ENCODE measurements at places on chromosomes 11 and 22. TPM values are rescaled to one million over a fixed set of nuclear protein-coding genes. Genes with fewer than 3 reads are reported as not detected.

The IL18 gene
- 0.35 TPM for total RNA-seq

The BRSK2 gene
- 0.93 TPM for total RNA-seq

The SMCO4 gene
- 12.6 TPM for total RNA-seq

The BTBD18 gene
- not detected for total RNA-seq

The GGT1 gene
- 8.2 TPM for total RNA-seq

GRCh38 chr22:17434856-17435255 lies 65.6 kb downstream of the CECR2 start:
- DNase-seq: no peak

DNA sequence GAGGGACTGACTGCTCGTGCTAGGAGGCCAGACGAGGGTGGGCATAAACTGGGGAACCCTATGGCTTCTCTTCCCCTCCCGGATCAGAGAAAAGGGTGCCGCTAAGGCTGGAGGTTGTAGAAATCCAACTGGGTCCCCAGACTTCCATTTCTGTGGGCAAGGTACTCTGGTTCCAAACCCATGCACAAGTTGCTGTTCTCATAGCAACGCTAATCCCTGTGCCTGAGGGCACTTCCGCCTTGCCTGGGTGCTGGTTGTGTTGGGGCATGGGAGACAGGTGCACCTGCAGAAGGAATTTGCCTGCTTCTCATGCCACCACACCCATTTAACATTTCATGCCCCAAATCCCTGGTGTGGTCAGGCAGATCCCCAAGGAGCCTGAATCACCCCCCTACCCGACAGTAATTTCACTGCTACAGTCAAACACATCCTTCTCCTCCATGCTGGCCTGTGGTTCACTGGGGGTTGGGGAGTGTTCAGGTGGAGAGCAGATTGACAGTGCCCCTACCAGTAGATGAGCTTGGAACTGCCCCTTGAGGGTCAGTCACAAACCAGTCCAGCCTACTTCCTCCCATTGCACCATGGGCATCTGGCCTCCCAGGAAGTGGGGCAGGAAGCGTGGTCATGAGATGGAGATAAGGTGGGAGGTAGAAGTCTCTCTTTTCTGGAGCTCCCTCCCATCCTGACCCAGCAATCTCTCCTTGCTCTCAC lies 1.2 kb downstream of the C2CD2L start:
- no peak for DNase-seq

DNA sequence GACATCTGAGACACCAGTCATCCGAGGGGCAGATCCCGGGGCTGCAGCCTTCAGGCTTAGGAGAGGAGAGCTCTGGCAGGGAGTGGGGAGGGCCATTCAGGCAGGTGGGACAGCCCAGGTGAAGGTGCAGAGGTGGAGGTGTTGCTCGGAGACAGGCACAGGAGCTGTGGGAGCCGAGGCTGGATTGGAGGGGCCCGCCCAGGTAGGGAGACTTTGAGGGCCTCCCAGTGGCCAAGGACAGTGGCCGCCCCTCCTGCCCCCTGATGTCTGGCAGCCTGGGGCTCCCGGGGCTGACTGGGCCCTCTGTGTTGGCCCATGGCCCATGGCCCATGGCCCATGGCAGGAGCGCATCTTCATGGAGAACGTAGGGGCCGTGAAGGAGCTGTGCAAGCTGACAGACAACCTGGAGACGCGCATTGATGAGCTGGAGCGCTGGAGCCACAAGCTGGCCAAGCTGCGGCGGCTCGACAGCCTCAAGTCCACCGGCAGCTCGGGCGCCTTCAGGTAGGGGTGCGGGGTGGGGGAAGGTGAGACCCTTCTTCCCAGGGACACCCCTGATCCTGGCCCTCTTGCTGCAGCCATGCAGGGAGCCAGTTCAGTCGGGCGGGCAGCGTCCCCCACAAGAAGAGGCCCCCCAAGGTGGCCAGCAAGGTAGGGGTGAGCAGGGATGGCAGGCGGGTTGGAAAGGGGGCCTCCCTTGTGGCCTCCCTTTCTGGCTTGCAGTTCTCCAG lies 13.3 kb downstream of the TMEM258 start:
- DNase-seq: no peak

GRCh38 chr11:67576735-67577475 lies 6.7 kb upstream of the GSTP1 start:
- no peak for DNase-seq

- no peak for DNase-seq
Measured at GRCh38 chr11:43404406-43404805, 45.7 kb downstream of the TTC17 start.

DNA sequence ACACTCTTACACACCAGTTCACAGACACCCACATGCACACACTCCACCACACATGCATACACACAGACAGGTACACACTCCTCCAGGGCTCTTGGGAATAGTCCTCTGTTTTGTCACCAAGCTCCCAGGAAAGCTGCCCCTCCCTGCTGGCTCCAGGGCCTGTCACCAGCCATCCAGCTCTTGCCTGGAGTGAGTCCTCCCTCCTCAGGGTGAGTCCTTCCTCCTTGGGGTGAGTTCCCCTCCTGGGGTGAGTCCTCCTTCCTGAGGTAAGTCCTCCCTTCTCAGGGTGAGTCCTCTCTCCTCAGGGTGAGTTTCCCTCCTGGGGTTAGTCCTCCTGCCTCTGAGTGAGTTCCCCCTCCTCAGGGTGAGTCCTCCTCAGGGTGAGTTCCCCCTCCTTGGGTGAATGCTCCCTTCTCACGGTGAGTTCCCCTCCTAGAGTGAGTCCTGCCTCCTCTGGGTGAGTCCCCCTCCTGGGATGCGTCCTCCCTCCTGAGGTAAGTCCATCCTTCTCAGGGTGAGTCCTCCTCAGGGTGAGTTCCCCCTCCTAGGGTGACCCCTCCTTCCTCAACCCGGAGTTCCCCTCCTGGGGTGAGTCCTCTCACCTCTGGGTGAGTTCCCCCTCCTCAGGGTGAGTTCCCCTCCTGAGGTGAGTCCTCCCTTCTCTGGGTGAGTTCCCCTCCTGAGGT lies 100.6 kb upstream of the FGF3 start:
- DNase-seq: no peak

DNA sequence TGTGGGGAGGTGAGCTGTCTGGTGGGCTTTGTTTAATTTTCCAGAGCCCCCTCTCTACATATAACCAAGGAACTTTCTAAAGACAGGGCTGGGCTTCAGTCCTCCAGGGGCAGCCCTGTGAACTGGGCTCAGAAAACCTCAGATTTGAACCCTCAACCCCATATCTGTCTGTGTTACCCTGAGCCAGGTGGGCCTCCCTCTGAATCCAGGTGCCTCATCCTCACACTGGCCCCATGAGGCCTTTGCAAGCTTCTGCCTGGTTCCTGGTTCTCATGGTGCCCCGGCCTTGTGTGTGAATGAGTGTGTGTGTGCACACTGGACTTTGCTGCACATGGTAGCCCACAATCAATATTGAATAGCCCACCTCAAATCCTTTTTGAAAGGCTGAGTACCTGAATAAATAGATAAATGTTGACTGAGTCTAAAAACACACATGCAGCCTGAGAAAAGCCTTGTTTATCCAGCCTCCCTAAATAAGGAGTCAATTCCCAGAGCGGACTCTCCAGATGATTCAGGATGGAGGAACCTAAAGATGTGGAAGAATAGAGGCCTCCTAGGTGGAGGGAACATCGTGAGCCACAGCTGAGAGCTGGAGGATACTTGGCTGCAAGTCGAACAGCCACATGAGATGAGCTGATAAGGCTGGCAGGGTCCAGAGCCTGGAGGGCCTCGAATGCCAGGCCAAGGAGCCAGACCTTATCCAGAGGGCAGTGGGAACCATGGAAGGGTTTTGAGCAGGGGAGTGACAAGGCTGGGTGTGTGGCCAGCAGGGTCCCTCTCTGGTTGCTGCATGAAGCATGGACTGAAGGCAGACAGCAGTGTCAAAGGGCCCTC lies 28.1 kb upstream of the P2RY2 start:
- no peak for DNase-seq

GRCh38 chr11:76455331-76455730 lies 10.5 kb downstream of the EMSY start:
- DNase-seq: no peak

DNA sequence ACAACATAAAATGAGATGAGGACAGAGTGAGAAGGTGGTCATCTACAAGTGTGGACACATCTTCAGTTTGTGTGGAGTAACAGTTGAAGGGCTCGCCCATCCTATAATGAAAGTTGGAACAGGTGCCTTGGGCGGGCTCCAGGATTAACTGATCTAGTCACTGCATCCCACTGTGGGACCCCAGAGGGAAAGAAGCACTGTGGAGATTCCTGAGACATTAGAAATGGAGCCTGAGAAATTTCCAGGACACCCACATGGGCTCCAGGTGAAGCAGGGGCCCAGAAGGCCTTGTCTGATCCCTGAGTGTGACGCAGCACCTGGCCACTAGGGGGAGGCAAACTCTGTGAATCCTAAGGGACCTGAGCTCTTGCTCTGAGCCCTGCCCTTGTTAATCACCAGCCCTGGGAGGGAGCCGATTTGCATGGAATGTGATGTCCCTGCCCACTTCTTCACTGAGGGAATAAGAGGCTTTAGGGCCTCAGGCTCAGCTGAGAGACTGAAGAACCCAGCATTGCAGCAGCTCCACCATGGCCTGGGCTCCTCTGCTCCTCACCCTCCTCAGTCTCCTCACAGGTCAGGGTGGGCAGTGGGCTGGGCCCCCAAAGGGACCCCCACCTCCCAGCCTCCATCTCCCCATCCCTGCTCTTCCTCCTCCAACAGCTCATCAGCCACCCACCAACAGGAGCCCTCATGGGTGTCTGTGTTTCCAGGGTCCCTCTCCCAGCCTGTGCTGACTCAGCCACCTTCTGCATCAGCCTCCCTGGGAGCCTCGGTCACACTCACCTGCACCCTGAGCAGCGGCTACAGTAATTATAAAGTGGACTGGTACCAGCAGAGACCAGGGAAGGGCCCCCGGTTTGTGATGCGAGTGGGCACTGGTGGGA lies 98.4 kb downstream of the VPREB1 start:
- DNase-seq: no peak

GRCh38 chr11:105244160-105244825 lies 104.7 kb upstream of the CARD18 start:
- DNase-seq: peak; percentile 94

DNA sequence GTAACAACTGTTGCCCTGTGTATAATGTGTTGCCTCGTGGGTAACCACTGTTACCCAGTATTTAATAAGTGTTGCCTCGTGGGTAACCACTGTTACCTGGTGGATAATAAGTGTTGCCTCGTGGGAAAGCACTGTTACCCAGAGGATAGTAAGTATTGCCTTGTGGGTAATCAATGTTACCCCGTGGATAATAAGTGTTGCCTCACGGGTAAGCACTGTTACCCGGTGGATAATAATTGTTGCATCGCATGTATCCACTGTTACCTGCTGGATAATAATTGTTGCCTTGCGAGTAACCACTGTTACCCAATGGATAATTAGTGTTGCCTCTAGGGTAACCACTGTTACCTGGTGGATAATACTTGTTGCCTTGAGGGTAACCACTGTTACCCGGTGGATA lies 17.1 kb upstream of the NXPE4 start:
- no peak for DNase-seq

DNA sequence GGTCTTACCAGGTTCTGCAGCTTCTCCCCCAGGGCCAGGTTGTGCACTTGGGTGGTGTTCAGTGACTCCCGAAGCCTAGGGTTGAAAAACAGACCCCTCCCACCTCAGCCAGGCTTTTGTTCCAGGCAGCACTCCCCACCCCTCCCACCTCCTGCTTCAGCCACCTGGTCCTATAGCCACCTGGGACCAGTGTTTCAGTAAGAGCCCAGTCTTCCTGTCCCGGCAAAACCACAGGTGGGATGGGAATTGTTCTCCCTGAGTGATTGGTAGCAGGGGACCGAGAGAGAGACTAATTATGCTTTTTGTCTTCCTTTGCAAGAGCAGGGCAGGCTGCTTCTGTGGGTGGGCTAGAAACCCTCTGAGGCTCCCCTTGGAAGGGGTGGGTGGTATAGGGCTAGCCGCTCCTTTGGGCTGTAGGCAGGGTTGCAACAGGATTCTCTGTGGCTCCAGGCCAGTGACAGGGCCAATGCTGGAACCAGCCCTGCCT lies 8.5 kb upstream of the NAALADL1 start:
- no peak for DNase-seq

- no peak for DNase-seq
Measured at GRCh38 chr11:60942970-60943565, 8.9 kb downstream of the SLC15A3 start.

DNA sequence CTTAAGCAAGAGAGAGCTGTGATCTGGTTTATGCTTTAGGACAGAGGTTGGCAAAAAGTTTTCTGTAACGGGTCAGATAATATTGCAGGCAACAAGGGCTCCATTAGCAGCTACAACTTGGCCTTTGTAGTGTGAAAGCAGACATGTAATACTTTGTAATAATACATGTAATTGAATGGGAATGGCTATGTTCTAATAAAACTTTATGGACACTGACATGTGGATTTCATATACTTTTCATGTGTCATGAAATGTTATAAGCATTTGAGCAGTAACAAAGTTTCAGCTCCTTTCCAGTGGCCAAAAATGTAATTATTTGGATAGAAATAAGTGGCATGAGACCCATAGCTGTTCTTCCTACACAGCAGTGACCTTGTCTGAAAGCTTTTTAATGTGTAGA lies 3.1 kb downstream of the DYNC2H1 start:
- no peak for DNase-seq

DNA sequence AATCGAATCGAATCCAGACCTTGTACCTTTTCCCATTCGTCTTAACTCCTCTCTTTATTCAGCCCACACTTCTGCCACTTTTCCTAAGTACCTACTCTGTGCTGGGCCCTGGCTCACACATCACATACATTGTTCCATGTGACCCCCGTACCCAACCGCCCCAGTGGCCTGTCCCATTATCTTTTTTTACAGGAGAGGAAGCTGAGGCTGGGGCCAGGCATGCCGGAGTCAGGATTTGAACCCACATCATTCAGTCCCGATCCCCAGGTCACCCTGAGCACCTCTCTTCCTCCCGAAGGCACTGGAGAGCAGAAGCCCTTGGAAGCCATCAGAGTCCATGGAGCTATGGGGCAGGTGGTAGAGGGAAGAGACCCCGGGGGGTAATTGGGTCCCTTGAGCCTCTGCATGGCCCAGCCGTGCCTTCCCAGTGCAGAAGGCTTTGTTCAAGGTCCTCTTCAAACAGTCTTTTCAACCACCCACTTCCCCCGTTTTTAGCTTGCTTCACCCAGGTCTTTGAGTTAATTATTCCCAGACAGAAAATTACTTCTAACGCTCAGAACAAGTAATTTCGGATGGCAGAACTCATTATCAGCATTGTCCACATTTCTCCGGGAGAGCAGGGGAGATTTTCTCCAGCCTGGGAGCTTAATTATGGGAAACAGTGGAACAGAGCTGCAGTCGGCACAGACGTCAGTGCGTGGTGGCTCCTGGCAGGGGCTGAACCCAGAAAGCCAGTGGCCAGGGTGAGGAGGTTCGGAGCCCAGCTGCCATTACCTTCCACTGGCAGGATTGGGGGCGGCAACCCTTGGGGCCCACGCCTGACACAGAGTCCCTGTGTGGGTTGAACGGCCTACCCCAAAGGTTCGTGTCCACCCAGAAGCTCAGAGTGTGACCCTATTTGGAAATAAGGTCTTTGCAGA lies 82.4 kb upstream of the RTL6 start:
- DNase-seq: no peak

Measured in glomerular endothelial cell (primary cell).